ENCODE measurements at places on chromosomes 1 and 21.
A peak's percentile ranks its signal among the peaks of the same experiment; 100 is the strongest.

- DNase-seq: peak; percentile 90
Observed at GRCh38 chr1:15949453-15950245, 26.3 kb downstream of the ZBTB17 start.

GRCh38 chr1:92877081-92877711 lies 45.4 kb downstream of the RPL5 start:
- DNase-seq: no peak

GRCh38 chr1:63981408-63981773 lies 207.6 kb downstream of the ROR1 start:
- DNase-seq: no peak

DNA sequence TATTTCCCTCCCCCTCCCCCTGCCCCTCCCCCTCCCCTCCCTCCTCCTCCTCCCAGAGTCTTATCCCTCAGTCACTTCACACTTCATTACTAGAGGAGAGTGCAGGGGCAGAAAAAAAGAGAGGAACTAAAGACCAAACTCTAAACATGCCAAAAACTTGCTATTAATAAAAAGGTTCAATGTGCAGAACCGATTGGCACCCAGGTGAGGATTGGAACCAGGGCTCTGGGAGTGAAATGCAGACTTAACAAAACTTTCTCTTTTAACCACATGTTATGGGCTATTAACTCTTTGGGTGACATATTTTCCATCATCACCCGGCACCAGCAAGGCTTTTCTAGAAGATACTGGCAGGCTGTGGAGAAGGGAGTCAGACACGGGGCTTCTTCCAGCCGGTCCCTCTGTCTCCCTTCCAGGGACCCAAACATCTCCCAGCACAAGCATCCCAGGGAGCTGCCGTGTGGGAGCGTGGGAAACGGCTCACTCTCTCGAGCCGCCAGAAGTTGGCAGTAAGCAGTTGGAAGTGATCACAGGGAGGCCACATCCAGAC lies 13.6 kb downstream of the NID1 start:
- no peak for DNase-seq

DNA sequence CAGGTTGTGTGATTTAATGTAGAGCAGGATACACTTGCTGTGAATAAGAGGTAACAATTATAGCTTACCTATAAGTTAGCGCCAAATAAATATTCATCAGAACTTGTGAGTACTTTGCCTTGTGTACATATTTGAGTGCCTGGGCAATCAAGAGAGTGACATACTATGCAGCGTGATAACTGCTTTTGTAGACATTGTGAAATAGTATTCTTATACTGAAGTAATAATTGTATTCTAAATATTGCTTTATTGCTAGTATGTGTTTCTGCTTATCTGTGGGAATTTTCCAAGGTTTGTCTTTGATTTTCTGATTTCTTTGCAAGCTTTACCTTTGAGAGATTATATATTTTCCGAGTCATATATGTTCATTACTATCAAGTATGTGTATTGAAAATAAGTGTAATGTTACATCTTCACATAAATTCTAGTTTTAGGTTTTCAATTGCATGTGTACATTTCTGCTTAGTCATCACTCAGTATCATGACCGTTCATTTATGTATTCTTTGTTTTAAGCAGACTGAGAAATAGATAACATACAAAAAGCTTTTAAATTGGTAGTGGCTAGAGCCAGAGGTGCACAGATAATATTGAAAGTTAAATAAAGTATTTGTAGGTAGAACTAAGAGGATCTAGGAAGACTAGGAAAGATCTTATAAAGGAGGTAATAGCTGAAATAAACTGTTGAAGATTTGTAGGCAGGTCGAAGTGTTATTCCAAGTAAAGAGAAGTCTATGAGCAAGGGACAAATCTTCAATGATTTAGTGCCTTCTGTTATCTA lies 19.5 kb downstream of the USP25 start:
- no peak for DNase-seq
